Gastroesophageal sphincter (tissue), 4 donors: ENCODE measurements at places on chromosomes 2 and 18.
A peak's percentile ranks its signal among the peaks of the same experiment; 100 is the strongest.

DNA sequence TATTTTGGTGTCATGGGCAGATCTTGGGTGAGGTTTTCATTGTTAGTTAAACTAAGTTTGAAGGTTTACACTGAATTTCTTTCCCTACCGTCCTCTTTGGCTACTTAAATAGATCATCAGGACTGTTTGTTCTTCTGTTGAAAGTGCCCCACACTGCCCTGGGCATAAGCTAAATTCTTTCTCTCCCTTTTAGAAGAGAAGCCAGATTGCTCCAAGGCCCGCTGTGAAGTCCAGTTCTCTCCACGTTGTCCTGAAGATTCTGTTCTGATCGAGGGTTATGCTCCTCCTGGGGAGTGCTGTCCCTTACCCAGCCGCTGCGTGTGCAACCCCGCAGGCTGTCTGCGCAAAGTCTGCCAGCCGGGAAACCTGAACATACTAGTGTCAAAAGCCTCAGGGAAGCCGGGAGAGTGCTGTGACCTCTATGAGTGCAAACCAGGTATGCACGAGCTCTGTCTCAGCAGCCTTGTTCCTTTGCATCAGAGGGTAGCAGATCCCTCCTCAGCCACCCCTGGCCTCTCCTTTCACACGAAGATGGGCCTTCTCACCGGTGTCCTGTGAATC, 85.6 kb downstream of the CRIM1 start:
- ATAC-seq: peak; percentile 54

DNA sequence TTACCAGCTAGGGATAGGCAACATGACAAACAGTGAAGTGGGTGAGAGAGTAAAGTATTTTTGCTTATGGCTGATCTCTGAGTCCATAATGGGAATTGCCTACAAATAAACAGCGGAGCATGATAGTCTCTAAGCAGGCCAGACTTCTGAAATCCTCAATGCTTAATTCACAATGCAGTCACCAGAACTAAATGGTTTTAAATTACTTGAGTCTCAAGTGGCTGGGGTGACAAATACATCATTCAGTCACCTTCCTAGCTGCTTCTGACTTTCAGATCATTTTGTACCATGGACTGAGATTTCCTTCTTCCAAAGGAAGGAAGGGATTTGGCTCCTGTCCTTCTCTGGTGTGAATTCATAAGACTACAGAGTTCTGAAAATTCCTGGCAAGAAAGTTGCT, 82.8 kb upstream of the RMP24 start:
- no peak for ATAC-seq

DNA sequence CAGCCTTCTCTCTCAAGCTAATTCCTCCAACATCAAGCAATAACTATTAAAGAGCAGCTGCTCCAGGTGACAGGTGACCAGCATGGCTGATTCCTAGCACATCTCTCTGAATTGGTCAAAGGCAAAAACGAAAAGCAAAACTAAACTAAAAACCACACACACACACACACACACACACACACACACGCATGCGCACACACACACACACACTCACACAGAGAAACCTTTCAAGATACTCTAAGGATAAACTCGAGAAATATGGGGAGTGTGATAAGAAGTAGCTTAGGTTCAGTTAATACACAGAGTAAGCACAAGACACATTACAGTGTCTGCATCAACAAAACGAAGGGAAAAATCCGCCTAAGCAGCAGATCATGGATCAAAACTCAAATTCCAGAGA, 74.5 kb upstream of the FZD7 start:
- ATAC-seq: no peak

GRCh38 chr18:29383311-29384273, 1206.7 kb upstream of the CDH2 start:
- no peak for ATAC-seq

- no peak for ATAC-seq
These were observed 95.5 kb downstream of the THNSL2 start for GRCh38 chr2:88265352-88266303.

- no peak for ATAC-seq
These were observed 24.7 kb upstream of the SERPINB5 start for GRCh38 chr18:63451799-63452660.

DNA sequence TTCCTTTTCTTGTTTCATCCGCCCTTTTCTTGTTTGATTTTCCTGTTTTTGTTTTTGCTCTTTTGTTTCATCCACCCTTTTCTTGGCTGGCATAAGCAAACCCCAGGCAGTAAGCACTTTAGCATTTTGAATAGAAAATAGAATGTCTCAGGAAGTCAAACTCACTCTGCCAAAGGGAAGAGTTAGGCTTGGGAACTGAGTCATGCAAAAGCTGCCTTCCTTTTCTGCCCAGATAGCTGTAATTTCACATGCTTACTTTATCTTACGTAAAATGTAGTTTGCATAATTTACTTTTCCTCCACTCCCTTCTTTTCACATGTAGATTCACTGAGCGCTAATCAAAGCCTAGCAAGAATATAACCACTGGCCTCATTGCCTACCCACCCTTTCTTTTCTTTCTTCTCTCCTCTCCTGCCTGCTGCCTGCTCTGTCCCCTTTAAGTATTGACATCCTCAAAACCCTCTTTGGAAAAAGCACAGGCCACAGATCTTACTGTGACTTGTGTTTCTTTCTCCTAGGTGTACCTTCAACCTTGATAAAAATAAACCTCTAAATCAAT, 48.4 kb downstream of the CNGA3 start:
- ATAC-seq: no peak

DNA sequence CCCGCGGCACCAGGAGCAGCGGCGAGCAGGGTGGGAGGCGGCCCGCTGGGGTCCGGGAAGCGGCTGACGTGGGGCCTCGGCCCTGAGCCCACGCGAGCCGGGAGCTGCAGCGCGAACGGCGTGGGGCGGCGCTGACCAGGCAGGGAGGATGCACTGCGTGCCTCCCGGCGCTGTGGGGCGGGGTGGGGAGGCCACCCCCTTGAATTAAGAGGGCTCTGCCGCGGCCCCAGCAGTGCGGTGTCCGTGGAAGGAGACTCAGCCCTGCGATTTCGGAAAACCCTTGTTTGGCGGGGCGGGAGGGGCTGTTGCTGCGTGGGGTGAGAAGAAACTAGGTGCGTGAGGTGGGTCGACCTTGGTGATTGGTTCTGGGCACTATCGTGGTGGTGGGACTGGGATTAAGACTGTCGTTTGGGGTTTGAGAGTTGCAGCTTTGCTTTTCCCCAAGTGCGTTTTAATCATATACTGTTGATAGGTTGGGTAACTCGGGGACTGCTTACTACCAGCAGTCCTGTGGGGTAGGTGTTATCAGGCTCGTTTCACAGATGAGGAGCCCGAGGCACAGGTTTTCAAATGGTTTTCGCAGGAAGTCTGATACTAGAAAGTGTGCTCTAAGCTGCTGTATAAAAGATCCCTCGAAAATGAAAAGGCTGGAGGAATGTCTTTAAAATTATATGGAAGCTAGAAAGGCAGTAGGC, 722 bp downstream of the ACSL3 start:
- ATAC-seq: peak; percentile 64

DNA sequence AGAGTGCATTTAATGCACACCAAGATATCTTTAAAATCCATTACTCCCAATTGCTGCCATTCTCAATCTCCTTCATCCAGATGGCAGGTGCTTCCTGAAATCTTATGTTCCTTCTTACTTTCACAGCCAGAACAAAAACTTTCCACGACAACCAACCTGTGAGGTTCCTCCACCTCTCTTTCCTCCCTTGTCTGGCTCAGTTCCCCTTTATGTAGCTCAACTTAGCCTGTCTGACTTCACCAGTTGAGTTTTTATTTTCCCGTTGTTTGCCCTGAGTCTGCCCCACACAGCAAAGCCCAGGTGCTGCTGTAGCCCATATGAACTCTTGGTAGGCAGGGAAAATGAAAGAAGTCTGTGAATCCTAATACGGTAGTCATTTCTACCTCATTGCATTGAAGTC, 112.5 kb downstream of the MREG start:
- no peak for ATAC-seq

DNA sequence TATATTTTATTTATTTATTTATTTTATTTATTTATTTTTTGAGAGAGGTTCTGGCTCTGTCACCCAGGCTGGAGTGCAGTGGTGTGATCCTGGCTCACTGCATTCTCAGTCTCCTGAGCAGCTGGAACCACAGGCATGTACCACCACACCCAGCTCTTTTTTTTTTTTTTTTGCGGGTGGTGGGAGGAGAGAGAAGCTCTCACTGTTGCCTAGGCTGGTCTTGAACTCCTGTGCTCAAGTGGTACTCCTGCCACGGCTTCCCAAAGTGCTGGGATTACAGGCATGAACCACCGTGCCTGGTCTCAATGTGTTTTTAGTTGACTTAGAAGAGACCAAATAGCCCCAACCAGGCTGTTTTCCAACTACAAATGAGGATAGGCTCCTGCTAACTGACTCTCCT, 80.7 kb downstream of the PDCL3 start:
- no peak for ATAC-seq

DNA sequence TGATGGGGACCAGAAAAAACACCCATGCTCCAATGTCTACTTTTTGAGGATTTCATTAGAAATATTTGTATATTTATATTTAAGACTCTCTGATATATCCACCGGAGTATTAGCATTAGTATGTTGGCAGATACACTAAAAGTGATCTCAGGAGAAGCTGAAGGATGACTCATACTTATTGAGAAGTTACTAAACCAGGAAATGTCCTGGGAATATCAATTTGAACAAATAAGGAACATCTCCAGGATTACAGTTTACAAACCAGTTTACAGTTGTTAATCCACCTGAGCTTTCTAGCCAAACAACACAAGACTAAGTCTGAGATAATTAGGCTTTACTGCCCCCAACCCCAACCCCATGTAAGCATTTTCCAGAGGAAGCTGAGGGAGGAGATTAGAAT, 16.1 kb upstream of the DPP4 start:
- ATAC-seq: no peak

- ATAC-seq: no peak
These were observed 63.9 kb downstream of the AOX1 start for GRCh38 chr2:200649724-200650123.

- ATAC-seq: no peak
These were observed 113.8 kb upstream of the EML6 start for GRCh38 chr2:54609647-54610046.

DNA sequence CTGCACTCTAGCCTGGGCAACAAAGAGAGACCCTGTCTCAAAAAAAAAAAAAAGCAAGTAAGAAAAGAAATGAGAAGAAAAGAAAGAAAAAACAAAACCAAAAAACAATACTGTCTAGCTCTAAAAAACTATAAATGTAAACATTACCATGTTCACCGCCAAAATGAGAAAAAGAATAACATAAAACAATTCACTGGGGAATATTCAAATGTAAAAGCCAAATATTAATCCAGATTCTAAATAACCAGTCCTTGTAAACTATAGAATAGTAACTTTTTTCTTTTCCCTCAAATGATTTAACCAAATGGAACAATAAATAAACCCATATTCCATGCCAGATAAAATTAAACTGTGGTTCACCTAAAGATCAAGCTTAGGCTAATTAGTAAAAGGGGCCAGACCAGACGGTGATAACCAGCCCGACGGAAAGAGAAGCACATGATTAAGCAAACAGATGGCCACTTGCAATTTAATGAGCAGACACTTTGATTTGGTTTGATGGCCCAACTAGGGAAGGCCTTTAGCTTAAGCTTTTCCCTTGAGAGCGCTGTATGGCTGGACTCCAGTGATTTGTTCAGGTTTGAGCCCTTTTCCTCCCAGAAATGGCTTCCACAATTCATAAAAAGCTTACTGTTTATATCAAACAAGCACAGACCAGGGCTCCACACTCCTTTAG, 39.4 kb upstream of the ZNF397 start:
- no peak for ATAC-seq

GRCh38 chr2:189798312-189799029, 14.2 kb downstream of the PMS1 start:
- ATAC-seq: peak; percentile 63

GRCh38 chr18:62788876-62789275, 73.5 kb downstream of the PHLPP1 start:
- ATAC-seq: no peak

- ATAC-seq: no peak
These were observed 169.9 kb downstream of the FAM210A start for GRCh38 chr18:13556502-13556901.

DNA sequence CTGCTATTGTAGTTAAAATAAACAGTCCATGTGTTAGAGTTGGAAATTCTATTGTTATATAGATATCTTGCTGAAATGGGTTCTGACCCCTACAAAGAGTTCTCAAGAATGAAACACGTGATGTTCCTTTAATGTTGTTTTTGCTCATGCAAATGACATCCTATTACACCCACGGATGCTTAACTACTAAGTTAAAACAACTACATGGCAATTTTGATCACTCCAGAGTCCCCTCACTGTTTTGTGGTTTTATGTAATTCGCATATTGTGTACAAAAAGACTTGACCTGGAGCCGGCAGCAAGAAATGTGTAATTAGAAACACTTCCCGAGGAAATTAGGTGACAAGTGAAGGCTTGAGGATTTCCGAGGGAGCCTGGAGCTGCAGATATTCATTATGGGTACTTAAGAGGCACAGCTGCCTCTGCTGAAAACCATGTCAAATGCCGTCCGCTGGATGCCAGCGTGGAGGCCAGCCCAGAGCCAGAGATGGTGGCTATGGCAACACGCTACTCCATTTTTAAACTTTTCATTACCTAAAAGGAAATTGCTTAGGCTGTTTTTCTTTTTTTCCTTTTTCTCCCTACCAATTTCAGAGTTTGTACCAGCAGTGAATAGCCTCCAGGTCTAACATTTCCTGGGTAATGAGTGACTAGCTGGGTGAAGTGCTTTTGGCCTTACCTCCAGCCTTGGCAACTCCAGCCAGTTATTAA, 21.0 kb upstream of the CABLES1 start:
- ATAC-seq: no peak

DNA sequence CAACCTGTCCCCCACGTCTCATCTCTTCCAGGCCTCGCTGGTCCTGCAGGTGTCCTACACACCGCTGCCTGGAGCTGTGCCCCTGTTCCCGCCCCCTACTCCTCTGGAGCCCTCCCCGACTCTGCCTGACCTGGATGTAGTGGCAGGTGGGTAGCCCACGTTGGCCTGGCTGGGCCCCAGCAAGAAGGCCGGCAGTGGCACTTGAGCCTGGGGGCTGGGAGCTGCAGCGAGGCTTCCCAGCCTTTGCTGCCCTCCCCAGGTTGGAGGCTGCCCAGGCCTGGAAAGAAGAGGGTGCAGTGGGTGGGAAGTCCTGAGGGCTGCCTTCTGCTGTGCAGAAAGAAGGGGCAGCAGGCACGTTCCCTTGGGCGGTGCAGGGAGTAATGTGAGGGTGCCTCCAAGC, 58.4 kb downstream of the DYSF start:
- ATAC-seq: no peak

GRCh38 chr2:189937691-189938090, 124.8 kb downstream of the MSTN start:
- ATAC-seq: no peak

DNA sequence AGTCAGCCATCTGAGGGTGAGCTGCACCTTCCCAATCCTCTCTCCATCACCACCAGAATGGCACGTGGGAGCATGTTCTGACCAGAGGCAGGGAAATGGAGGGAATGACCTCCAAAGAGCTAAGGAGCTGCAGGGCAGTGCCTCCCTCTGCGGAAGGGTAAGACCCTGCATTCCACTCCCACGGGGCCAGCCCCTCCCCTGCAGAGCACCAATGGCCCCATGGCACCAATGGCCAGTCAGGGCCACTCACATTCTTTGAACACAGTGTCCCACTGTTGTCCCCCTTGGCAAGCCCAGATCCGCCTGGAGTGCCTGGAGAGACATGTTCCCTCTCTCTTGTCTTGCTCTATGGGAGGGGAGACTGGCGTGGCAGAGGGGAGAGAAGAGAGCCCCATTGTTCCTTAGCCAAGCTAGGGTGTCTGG, 164.4 kb downstream of the TNS1 start:
- no peak for ATAC-seq

- no peak for ATAC-seq
These were observed 129.4 kb downstream of the RAD51AP2 start for GRCh38 chr2:17388798-17389197.

GRCh38 chr2:182355815-182356214, 71.0 kb downstream of the PDE1A start:
- no peak for ATAC-seq

GRCh38 chr2:238233625-238234024, 6.2 kb downstream of the HES6 start:
- no peak for ATAC-seq
